Caki2 (cell line): ENCODE measurements at places on chromosomes 1 and 21. TPM values are rescaled to one million over a fixed set of nuclear protein-coding genes. Genes with fewer than 3 reads are reported as not detected.

The CACNA1S gene
- not detected in 2 replicates for total RNA-seq

The TTC34 gene
- total RNA-seq, result not detected in 2 replicates

The C1orf210 gene
- not detected in 2 replicates for total RNA-seq

The GIPC2 gene
- not detected in 2 replicates for total RNA-seq

The LENEP gene
- not detected in 2 replicates for total RNA-seq

The BSND gene
- total RNA-seq, result not detected in 2 replicates

The EXO1 gene
- total RNA-seq, result 30.5 and 32.4 TPM in 2 replicates

The AMIGO1 gene
- total RNA-seq, result 0.51 and 3.4 TPM in 2 replicates

The OR2L5 gene
- total RNA-seq, result not detected in 2 replicates

The GBP4 gene
- total RNA-seq, result not detected in 2 replicates

The OR2T11 gene
- total RNA-seq, result not detected in 2 replicates

The DHDDS gene
- total RNA-seq, result 37.7 and 47.0 TPM in 2 replicates

The GTF2B gene
- total RNA-seq, result 34.2 and 38.4 TPM in 2 replicates

The F13B gene
- not detected in 2 replicates for total RNA-seq

The S100A5 gene
- not detected in 2 replicates for total RNA-seq

The SNAPIN gene
- 76.2 and 78.5 TPM in 2 replicates for total RNA-seq
